MG63 (cell line): ENCODE measurements at places on chromosomes 5 and 9.

- DNase-seq = no peak
Measured at GRCh38 chr9:87189006-87189405, 241.7 kb upstream of the GAS1 start.

GRCh38 chr5:80435476-80435875 lies 27.6 kb downstream of the ZFYVE16 start:
- no peak for DNase-seq

- DNase-seq = no peak
Measured at GRCh38 chr9:20526500-20527319, 95.6 kb downstream of the MLLT3 start.

DNA sequence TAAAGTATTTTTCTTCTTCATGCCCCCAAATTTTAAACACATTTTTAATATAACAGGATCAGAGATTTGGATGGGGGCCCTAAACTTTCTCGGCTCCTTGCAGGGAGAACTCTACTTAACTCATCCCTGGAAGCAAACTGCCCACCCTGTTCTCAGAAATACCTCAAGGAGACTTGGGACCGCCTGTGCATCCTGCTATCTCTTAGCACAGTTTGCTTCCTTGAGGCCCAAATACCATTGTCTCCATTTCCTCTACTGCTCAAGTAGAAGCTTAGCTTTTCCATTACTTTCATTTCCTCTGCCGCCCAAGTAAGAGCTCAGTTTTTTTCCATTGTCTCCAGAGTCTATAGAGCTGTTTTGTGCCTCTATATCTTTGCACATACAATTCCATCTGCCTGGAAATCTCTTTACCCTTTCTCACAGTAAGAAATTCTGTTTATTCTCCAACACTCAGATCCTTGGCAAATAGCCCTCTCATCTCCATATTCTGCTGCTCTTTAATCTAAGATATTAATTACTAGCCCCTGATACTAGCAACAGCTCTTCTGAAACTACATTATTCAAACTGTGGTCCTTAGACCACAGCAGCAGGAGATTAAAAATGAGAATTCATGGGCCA lies 137.8 kb downstream of the CEMIP2 start:
- DNase-seq = no peak

DNA sequence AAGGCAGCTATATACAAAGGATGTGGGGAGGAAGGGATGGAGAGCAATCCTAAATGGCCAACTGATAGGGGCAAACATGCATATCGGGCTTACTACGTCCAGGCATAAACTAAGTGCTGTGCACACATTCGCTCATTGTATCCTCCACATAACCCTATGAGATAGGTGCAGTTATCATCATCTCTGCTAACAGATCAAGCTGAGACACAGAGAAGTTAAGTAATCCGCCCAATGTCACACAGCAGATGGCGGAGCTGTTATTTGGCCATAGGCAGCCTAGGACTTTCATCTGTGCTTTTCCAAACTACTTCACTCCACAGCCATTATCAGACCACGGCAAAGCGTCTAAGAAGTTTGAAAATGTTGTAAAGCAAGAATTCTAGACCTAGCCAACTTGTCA lies 197.5 kb downstream of the RGS3 start:
- no peak for DNase-seq

GRCh38 chr5:130137681-130138080 lies 233.4 kb downstream of the CHSY3 start:
- no peak for DNase-seq

GRCh38 chr5:123089914-123090660 lies 1.0 kb downstream of the PRDM6 start:
- DNase-seq = peak; percentile 69

- no peak for DNase-seq
Measured at GRCh38 chr9:15293804-15294316, 13.2 kb downstream of the TTC39B start.

- DNase-seq = no peak
Measured at GRCh38 chr9:129676975-129677374, 11.5 kb downstream of the PRRX2 start.

DNA sequence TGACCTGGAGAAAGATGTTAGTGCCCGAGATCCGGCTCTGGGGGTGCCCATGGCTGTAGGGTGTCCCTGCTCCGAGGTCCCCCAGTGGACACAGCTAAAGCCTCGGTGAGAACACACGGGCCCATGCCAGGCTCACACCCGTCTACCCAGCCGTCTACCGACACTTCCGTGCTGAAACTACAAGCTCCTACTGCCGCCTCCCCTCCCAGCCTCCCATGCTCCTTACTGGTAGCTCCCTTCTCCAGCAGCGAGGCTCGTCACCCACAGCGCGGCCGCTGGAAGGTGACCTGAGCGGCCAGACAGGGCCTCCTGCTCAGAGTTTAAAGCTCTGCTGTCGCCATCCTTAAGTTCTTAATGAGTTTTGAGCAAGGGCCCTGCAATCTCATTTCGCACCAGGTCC lies 33.2 kb upstream of the CLPTM1L start:
- DNase-seq = no peak

DNA sequence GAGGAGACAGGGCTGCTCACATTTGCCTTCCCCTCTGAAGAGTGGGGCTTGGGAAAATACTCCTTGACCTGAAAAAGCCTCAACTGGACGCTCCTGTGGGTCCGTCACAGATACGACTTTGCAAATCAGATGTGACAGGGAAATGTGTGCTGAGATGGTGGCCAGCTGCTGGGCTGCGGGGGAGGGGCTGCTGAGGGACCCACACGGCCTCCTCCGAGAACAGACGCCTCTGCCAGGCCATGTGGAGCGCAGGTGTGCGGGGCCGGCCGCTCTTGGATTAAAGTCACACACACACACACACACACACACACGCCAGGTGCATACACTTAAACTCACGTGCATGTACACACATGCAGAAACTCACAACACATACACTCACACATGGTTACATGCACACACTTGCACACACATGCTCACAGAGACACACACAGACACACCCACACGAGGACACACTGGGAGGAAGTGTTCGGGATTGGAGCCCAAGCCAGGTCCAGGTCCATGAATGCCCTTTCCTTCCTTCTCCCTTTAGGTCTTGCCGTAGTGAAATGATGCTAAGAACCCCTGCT lies 167.4 kb downstream of the GAPVD1 start:
- DNase-seq = no peak

DNA sequence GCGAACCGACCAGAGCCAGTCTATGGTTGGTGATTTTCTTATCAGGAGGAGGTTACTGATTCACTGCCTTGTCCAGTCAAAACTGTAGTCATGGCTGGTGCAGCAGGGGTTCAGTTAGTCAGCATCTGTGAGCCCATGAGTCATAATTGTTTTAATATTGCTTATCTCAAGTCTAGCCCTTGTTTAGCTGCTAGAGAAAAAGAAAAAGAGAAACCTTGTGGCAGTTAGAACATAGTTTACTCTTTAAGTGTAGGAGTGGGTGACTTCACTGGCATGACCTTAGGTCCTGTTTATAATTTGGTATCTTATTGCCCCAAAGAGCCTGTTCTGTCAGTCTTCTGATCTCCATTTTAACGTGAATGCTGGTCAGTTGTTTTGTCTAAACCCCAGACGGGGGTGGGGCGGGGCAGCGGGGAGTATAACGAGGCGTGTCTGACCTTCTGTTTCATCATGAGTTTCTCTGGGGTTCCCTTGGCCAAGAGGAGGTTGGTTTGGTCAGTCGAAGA lies 76.9 kb upstream of the NFIL3 start:
- DNase-seq = peak; percentile 77

GRCh38 chr9:77817590-77818311 lies 169.6 kb upstream of the GNA14 start:
- no peak for DNase-seq

DNA sequence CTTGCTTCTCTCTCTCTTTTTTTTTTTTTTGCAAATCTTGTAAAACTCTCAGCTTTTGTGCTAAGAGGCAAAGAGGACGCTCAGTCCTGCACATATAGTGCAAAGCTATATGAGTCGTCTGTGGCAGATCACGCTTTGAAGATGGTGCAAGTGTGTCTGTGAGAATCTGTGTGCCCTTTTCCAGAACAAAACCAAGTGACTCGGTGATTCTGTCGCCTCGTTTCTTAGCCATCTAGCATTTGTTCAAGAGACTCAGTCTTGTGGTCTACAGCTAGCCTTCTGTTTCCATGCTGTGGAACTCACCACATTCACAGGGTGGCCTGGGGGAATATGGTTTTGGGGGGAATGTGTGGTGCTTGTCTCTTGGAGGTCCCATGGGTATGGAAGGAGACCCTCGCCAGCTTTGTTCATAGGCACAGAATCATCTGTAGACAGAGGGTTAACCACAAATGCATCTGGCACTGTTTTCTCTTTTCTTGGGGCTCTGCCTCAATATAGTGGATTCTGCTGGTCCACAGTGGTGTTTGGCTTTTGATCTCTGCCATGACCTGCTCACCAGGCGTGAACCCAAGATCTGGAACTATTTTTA lies 82.1 kb downstream of the C9orf152 start:
- no peak for DNase-seq

DNA sequence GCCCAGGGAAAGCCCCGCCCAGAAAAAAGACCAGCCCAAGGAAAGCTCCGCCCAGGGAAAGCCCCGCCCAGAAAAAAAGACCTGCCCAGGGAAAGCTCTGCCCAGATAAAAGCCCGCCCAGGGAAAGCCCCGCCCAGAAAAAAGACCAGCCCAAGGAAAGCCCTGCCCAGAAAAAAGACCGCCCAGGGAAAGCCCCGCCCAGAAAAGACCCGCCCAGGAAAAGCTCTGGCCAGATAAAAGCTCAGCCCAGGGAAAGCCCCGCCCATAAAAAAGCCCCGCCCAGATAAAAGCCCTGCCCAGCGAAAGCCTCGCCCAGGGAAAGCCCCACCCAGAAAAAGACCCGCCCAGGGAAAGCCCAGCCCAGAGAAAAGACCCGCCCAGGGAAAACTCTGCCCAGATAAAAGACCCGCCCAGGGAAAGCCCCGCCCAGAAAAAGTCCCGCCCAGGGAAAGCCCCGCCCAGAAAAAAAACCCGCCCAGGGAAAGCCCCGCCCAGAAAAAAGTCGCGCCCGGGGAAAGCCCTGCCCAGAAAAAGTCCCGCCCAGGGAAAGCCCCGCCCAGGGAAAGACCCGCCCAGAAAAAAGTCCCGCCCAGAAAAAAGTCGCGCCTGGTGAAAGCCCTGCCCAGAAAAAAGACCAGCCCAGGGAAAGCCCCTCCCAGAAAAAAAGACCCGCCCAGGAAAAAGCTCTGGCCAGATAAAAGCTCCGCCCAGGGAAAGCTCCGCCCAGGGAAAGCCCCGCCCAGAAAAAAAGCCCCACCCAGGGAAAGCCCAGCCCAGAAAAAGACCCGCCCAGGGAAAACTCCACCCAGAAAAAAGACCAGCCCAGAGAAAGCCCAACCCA lies 11.9 kb downstream of the GRIN1 start:
- DNase-seq = peak; percentile 79

DNA sequence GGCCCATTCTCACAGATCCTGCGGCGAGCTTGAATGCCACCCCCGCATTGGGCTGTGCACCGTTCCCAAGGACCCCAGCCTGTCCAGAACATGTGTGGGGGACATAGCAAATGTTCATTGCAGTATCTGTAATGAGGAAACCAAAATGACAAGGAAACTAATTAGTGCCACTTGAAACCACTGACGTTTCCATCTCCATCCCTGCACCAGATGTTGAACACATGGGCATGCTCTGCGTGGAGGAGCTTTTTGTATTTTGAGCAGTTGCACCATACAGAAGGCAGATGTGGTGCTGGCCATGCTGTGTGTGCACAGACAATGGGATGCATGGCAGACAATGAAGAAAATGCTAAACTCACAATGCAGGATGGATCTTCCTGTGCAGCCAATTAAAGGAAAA lies 437.7 kb downstream of the SEMA5A start:
- DNase-seq = no peak

DNA sequence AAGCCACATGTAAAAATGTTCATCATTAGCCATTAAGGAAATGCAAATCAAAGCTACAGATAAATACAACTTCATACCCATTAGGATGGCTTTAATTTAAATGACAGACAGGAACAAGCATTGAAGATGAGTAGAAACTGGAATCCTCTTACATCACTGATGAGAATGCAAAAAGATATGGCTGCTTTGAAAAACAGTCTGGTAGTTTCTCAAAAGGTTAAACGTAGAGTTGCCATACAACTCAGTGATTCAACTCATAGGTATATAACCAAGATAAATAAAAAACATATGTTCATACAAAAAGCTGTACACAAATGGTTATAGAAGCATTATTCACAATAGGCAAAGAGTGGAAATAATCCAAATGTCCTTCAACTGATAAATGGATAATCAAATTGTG lies 228.8 kb upstream of the ZNF462 start:
- no peak for DNase-seq

DNA sequence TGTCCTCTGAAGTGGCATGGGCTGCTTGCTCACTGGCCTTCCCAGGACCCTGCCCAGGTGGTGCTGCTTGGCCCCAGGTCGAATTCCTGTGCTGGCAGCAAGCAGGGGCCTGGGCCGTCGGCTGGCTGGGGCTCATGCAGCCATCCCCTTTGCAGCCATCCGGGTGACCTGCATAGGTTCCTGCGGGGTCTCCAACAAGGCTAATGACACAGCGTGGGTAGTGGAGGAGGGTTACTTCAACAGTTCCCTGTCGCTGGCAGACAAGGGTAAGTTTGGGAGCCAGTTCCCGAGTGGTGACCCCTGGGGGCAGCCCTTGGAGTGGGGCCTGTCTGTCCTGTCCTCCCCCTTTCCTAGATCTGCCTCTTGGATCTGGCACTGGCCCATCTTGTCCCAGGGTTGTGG lies 6.1 kb upstream of the EHMT1 start:
- no peak for DNase-seq

- no peak for DNase-seq
Measured at GRCh38 chr9:133098871-133099270, 22.2 kb downstream of the RALGDS start.

- no peak for DNase-seq
Measured at GRCh38 chr5:152686931-152687330, 281.9 kb upstream of the NMUR2 start.

- no peak for DNase-seq
Measured at GRCh38 chr5:119270121-119270565, 85.7 kb upstream of the TNFAIP8 start.

DNA sequence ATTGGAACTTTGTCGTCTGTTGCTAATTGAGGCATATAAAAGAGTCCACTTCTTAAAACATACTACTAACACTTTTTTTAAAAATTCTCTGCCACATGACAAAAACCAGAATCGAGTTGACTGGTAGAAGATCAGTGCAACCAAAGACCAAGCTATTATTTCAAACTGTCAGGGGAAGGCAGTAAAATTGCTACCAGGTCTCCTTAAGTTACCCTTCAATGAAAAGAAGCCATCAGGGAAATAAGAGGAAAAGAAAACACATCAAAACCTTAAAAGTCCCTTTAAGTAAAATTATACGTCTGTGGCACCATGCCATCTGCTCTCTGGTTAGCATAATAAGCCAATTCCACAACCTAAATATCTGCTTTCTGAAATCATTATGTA lies 9.6 kb downstream of the ZNF608 start:
- DNase-seq = no peak
